ENCODE measurements at places on chromosomes 7 and 10. TPM values are rescaled to one million over a fixed set of nuclear protein-coding genes. Genes with fewer than 3 reads are reported as not detected.

- H3K4me3 ChIP-seq = no peak overlapping the region
- H3K27ac ChIP-seq = no peak overlapping the region
- H3K4me1 ChIP-seq = no peaks in the 10 kb centered on the region
- DNase-seq = no peak
- H3K36me3 ChIP-seq = no peaks in the 10 kb centered on the region
Observed at GRCh38 chr10:74814797-74815196, 11.6 kb upstream of the KAT6B start.

- H3K4me1 ChIP-seq = peaks cover 64% of the 10 kb centered on the region
- no peaks in the 10 kb centered on the region for H3K27me3 ChIP-seq
- DNase-seq = no peak
- peak overlapping the region; percentile 50 for H3K4me3 ChIP-seq
Observed at GRCh38 chr10:73911553-73912004, 647 bp downstream of the PLAU start.

Gene ZEB1
- total RNA-seq = 82.7 TPM

DNA sequence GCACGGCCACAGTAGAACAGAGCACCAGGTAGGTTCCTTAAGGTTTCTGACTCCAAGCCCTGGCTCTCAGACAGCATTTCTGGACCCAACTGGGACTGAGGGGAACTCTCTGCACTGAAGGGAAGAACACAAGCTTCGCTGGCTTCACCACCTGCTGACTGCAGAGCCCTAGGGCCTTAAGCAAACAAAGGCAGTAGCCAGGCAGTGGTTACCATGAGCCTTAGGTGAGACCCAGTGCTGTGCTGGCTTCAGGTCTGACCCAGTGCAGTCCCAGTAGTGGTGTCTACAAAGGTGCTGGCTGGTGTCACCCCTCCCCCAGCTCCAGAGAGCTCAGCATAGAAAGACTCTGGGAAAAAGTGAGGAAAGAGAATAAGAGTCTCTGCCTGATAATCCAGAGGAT lies 59.5 kb downstream of the SIRT1 start:
- H3K27me3 ChIP-seq = no peaks in the 10 kb centered on the region
- H3K4me1 ChIP-seq = no peaks in the 10 kb centered on the region
- peaks cover 38% of the 10 kb centered on the region for H3K36me3 ChIP-seq
- H3K27ac ChIP-seq = no peak overlapping the region
- no peak for DNase-seq
- no peak overlapping the region for H3K4me3 ChIP-seq

- DNase-seq = no peak
- peak overlapping the region; percentile 24 for H3K27ac ChIP-seq
- no peaks in the 10 kb centered on the region for H3K4me1 ChIP-seq
Observed at GRCh38 chr10:87593702-87594101, 66.0 kb upstream of the PAPSS2 start.

Measured in vagina (tissue), 2 donors.